ENCODE measurements at places on chromosomes 13 and 19.

DNA sequence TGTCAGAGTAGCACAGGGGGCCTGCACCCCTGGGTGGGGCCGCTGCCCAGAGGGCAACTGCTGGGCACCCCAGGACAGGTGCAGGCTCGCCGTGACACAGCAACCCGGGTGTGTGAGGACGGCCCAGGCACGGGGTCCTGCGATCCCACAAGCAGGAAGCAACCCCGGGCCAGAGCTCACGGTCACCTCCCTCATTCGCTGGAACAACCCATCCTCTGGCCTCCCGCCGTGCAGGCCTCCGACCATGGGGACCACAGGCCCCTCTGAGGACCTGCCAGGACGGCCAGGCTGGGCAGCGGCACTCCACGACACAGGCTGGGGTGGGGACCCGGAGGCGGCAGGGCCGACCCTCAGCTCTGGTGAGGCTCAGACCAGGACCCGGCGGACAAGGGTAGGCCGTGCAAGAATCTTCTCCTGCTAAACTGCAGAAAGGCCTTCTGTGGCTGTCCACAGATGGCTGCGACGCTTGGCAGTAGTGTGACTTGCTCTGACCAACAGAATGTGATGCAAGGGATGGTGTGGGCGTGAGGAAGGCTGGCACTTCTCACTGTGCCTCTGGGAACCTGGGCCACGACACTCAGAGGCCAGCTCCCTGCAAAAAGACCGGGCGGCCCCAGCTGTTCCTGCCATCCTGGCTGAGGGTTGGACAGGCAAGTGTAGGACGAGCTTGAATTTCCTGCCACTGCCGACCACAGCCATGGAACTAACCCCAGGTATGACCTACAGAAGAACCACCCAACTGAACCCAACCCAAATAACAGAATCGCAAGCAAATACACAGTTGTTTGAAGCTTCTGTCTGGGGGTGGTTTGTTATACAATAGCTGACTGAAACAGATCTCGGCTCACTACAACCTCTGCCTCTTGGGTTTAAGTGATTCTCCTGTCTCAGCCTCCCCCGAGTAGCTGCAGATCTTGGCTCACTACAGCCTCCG is 26.5 kb downstream of the PIP5K1C start:
- no peak for DNase-seq

DNA sequence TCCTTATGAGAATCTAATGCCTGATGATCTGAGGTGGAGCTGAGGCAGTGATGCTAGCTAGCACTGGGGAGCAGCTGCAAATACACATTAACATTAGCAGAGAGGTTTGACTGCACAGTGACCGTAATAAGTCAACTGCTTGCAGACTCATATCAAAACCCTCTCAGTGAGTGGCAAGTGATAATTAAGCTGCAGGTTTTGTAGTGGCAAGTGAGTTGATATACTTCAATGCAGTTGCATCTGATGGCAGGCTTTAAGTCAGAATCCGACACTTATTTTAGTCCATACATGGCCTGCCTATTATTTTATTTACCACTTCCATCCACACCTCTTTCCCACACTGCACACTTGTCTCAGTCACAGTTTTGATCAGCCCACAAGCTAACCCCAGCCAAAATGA is 209.2 kb upstream of the IRS2 start:
- DNase-seq = no peak

DNA sequence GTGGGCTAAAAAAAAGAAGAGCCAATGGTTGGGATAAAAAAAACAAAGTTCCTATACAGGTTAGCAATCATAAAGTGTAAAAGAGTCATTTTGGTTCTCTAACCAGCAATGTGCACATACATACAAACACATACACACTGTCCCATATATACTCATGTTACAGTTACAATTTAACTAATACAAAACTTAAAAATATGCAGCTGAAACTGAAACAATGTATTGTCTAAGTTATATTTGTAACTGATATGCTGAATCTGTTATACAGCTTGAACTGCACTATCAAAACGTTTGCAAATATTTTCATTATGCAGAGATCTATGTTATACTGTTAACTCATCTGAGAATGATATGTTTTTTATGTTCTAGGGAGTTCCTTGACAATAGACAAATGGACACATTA is 173.7 kb downstream of the KLF12 start:
- DNase-seq = no peak

DNA sequence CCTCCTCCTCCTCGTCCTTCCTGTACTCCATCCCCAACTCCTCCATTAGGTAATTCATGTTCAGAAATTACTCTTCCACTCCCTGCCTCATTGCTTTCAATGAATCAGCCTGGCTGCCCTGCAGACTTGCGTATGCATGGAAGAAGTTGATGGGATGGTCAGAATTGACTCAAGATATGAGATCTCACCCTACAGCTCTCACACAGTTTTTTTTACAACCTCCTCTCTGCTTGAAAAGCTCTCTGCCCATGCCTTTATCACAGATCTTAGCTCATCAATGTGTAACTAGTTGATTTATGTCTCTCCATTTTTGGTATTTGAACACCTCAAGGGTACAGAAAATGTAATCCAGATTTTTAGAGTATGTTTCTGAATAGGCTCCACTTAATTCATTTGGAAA is 506.9 kb downstream of the TBC1D4 start:
- DNase-seq = no peak
